NCI-H82 (cell line): ENCODE measurements at places on chromosomes 3 and 15.
A peak's percentile ranks its signal among the peaks of the same experiment; 100 is the strongest.

GRCh38 chr3:12901623-12902045 lies 60.3 kb upstream of the RPL32 start:
- DNase-seq = peak; percentile 32

DNA sequence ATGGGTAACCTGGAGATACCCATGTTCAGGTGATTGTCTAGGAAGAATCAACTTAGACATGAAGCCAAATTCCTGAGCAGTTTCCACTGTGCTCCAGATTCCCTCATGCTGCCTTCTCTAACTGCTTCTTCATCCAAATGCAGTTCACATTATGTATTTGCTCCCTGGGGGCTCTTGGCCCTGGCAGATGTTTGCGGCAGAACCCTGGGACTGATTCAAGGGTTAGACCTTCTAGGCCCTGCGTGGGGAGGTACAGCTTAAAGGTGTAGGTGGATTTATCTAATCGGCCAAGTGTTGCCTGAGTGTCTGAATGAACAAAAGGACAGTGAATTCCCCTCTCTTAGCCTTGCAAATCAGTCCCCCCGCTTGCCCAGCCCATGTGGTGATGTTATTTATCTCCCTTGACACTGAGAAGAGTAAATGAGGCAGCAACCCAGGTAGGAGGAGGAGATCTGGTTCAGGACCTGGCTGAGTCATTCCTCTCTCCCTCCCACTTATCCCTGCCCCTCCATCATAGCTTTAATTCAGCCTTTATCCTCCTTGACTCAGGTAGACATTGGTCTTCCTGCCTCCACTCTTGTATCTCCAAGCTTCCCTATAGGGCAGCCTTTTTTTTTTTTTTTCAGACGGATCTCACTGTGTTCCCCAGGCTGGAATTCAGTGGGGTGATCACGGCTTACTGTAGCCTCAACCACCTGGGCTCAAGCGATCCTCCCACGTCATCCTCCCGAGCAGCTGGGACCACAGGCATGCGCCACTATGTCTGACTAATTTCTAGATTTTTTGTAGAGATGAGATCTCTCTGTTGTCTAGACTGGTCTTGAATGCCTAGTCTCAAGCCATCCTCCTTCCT lies 54.8 kb downstream of the MAGEF1 start:
- DNase-seq = peak; percentile 48

GRCh38 chr3:112437146-112438022 lies 61.9 kb downstream of the BTLA start:
- peak; percentile 61 for DNase-seq

- no peak for DNase-seq
These were observed 57.6 kb downstream of the SSR3 start for GRCh38 chr3:156497326-156497725.

GRCh38 chr3:168090306-168091085 lies 5.2 kb downstream of the GOLIM4 start:
- no peak for DNase-seq

GRCh38 chr15:94004697-94005096 lies 226.7 kb upstream of the MCTP2 start:
- no peak for DNase-seq

DNA sequence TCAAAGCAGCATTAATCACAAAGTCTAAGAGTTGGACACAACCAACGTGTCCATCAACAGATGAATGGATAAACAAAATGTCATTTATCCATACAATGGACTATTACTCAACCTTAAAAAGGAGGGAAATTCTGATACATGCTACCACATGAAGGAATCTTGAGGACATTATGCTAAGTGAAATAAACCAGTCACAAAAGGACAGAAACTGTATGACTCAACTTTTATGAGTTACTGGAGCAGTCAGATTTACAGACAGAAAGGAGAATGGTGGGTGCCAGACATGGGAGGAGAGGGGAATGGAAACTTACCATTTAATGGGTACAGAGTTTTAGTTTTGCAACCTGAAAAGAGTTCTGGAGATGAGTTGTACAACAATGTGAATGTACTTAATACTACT lies 43.0 kb upstream of the SEC13 start:
- no peak for DNase-seq

DNA sequence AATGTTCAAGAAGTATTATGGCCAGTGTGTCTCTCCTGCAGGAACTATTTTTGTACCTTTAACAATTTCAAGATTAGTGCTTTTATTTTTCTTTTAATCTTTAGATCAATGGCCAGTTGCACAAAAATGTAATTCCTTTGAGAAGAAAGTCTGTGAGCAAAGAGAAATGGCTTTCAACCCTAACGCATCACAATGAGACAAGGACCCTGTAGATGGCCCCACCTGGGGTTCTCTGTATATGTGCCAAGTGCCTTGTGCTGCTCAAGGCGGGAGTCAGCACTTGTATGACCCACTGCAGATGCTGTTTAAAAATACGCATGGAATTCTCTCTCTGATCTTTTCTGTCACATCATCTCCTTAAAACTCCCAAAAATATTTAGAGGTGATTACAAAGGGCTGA lies 453.4 kb downstream of the OCA2 start:
- no peak for DNase-seq

DNA sequence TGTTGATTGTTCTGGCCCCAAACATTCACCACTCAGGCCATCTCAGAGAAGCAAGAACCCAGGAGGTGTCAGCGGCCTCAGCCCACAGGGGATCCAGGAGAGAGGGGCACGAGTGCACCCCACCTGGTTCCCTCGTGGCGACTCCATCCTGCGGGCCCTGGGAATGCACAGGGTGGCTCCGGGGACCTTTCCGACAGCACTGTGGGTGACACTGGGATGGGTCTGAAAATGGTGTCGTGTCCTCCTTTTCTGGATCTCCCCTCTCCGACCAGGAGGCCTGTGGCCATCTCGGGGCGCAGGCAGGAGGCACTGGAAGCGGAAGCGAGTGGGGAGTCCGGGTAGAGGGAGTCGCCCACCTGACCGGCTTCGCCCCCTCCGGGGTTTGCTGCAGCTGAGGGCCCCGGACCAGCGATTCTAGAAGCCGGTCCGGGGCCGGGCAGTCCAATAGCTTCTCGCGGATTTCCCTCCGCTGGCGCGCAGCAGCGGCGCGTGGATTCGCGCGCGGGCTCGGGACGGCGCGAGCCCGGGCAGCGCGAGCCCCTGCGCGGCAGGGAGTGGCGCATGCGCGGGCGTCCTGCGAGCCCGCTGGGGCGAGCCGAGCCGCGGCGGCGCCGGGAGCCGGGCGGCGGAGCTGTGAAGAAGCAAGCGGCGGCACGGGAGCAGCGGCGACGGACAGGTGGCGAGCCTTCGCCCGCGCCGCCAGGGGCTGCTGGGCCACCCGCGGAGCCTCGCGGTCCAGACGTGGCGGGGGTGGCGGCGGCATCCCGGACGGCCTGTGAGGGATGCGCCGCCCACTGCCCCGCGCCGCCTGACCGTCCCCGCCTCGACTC lies at the start of gene DOCK3:
Gene DOCK3 (plus strand): TSS at position 579 of the 830 bp plus-strand sequence. CDS start 337 bp downstream, outside the sequence.
- peak; percentile 74 for DNase-seq

GRCh38 chr15:50415752-50416404 lies 8.3 kb upstream of the USP8 start:
- DNase-seq = peak; percentile 36

GRCh38 chr3:175692256-175692655 lies 833.1 kb downstream of the NAALADL2 start:
- DNase-seq = no peak

- no peak for DNase-seq
These were observed 245.3 kb downstream of the MCTP2 start for GRCh38 chr15:94476686-94477085.

- DNase-seq = peak; percentile 66
These were observed 646 bp upstream of the SLC35G2 start for GRCh38 chr3:136818191-136818768.

DNA sequence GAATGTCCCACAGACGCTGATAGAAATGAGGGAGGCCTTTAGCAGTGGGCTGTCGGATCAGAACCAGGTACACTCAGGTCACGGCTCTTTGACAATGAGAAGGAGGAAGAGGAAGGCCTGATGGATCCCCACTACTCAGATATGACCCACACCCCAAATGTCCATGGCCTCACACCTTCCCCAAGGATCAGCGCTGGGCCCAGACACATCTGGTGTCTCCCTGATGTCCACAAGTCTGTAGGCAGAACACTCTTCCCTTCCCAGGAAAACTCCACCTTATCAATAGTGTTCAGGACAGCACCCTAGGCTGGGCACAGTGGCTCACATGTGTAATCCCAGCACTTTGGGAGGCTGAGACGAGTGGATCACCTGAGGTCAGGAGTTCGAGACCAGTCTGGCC lies 33.3 kb upstream of the SFMBT1 start:
- DNase-seq = no peak

DNA sequence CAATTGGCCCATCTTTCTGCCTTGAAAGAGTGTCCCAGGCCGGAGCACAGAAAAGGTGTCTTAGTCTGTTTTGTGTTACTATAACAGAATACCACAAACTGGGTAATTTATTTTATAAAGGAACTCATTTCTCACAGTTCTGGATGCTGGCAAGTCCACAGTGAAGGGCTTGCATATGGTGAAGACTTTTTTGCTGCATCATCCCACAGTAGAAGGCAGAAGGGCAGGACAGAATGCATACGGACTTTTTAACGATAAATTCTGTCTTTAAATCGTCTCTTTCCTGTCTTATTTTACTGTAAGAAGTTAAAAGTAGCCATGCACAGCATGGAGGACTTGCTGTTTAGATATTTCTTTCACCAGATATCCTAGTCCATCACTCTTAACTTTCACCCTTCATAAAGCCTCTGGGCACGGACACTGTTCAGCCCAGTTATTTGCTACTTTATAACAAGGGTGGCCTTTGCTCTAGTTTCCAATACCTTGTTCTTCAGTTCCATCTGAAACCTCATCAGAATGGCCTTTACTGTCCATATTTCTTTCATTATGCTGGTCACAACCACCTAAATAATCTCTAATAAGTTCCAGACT lies 10.3 kb upstream of the EIF1B start:
- DNase-seq = no peak

DNA sequence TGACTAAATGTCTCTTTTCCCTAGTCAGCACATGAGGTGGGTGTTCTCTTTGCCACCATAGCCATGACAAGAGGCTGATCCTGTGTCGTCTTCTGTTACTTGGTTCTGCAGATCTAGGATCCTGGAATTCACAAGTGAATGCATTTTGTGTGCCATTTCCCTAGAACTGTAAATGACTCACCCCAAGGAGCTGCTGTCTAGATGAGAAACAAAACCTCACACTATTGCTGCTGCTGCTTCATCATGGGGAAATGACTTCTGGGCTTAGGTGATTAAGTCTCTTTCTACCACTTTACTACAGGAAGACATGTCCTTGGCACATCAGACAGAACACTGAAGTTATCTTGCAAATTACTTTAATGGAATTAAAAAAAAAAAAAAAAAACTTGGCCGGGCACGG lies 54.9 kb downstream of the SLCO3A1 start:
- DNase-seq = no peak

DNA sequence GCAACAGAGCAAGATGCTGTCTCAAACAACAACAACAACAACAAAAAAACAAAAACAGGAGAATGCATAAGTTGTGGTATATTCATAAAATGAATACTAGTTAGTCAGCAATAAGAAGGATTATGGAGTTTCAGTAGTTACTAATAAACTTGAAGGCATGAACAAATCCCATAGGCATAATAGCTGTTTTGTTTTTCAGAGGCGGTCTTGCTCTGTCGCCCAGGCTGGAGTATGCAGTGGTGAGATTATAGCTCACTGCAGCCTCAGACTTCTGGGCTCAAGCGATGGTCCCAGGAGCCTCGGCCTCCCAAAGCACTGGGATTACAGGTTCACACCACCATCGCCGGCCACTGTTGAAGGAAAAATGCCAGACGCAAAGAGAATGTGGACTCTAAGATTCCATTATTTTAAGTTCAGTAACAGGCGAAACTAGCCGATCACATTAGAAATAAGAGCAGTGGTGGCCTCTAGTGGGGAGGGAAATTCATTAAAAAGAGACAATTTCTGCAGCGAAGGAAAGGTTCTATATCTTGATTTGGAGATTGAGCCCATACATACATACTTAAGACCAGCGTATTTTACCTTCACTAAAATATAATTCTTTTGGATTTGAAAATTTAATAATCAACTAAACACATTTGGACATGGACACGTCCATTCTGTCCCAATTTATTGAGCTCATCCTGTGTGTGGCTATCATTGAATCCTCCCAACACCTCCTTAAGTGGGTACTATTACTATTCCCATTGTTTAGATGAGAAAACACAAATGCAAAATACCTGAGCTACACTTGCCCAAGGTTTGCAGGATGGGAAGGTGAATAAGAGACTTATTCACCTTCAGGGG lies 27.4 kb upstream of the HDAC11 start:
- peak; percentile 45 for DNase-seq

DNA sequence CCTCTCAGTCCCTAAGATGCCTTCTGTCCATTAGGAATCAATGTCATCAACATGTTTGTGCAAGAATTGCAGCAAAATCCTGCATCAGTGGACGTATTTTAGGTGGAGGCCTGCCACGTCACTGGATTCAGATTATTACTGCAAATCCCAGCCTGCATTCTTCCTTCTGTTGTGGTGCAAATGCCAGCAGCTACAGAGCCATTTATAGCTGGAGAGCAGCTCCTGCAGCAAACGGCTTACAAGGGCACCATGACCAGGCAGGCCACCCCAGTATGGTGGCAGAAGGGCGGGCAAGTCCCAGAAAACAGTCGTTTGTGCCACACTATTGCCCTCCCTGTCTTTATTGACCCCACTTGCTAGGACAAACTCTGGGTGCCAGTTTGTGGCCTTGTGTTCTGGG lies 74.7 kb downstream of the SNRK start:
- DNase-seq = no peak

GRCh38 chr3:8713901-8714759 lies 19.5 kb upstream of the CAV3 start:
- DNase-seq = peak; percentile 46

DNA sequence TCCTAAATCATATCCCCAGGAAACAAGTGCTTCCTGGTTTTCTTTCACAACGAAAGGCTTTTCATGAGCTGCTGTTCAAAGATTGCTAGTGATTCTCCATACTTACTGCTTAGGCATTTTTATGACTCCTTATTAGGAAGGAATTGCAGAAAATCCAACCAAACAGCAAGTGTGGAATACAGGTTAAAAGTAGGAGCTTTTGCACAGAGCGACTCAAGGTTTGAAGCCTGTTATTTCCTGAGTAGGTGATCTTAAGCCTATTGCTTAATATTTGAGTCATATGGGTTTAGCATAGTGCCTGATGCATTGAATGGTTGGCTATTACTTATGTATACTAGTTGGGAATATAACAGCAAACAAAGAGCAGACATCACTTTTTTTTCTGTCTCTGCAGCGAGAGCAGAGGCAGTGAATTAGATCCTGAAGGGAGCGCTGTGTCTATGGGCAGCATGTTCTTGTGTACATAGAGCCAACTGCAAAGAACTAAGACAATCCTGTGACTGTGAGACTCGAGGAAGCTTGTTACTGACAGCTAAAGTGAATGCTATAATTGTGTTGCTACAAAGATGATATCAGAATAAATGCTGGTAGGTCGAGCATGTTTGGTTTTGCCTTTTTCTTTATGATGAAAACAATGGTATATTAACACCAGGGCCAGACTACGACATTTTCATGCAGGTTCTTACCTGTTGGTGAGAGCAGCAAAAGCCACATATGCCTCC lies 6.3 kb downstream of the TM4SF1 start:
- DNase-seq = no peak

- DNase-seq = no peak
These were observed 62.7 kb downstream of the CASR start for GRCh38 chr3:122246199-122246598.

- DNase-seq = no peak
These were observed 292.0 kb upstream of the SLCO3A1 start for GRCh38 chr15:91561371-91562100.
